Fibroblast of skin of left quadriceps (primary cell): ENCODE measurements at places on chromosomes 4 and X.

- DNase-seq, result no peak
These were observed 24.5 kb downstream of the RBMX start for GRCh38 chrX:136856050-136856449.

DNA sequence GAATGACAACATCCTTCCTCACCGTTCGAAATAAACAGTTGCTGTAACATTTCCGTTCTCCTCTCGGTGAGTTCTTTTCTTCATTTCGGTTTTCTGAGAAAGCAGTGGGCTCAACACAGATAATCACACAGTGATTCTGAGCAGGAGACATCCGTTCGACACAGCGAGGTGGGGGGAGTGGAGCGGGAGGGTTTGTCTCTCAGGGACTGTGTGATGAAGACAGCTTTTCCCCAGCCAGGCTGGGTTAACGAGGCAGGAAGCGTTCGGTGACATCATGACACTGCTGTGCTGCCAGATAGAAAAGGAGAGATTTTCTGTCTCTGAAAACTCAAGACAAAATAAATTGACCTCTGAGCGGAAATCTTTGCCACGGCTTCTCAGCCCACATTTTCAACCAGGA, 119.3 kb downstream of the CRLF2 start:
- no peak for DNase-seq

DNA sequence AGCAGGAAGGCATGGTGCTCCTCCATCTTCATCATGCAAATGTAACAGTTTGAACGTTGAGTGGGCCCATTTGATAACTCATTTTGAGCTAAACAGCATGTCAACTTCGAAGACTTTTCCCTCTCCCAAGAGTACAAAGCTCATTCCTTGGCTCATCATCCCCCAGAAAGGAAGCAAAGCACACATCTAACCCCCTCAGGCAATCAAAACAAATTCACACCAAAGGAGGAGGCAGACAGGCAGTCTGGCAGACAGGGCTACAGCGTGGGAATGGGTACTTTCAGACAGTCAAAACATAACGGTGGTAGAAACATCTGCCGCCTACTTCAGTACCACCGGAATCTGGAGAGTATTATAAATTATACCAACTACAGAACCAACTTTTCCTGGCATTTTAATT, 81.7 kb downstream of the PCDH19 start:
- DNase-seq, result no peak

- peak; percentile 39 for DNase-seq
These were observed 56.1 kb downstream of the PLS3 start for GRCh38 chrX:115616943-115617563.

DNA sequence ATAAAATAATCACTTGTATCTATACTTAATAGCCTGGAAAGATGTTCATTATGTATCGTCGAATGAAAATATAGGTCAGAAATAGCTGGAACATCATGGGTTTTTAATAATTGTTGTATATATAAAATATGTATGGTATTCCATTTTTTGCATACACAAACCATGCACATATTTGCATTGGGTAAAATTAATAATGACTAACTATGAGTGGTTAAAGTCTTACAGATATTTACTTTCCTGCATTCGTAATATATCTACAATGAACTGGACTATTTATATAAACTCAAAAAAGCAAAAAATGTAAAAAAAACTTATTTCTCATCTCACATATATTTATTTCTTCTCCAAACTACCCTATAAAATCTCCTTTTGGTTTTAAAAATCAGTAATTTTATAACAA, 46.0 kb downstream of the CYLC1 start:
- DNase-seq, result no peak

GRCh38 chr4:149781150-149781549, 34.5 kb downstream of the IQCM start:
- DNase-seq, result peak; percentile 37
